ENCODE measurements at places on chromosomes 5 and 9.
A peak's percentile ranks its signal among the peaks of the same experiment; 100 is the strongest.

GRCh38 chr9:136199391-136200288 lies 5.3 kb downstream of the LHX3 start:
- no peak for DNase-seq

DNA sequence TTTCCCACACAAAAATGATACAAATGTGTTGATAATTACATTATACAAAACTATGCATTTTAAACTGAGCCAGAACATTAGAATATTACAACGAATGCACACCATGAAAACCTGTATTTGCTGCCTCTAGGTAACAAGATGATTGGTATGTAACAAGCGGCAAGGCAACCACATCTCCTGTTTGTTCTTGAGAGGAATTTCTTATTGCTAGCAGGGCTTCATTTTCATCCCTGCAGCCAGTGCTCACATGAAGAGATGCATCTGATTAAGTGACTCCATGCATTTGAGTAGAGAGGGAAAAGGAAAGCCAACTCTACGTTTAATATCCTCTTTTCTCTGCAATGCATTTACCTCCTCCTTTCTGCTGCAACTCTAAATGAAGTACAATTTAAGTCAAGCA lies 36.6 kb downstream of the FRMD3 start:
- no peak for DNase-seq

GRCh38 chr9:112249277-112249676 lies 74.2 kb upstream of the SUSD1 start:
- no peak for DNase-seq

GRCh38 chr5:95759005-95759404 lies 27.9 kb downstream of the RHOBTB3 start:
- DNase-seq = no peak

GRCh38 chr5:110865400-110866094 lies 126.7 kb downstream of the SLC25A46 start:
- no peak for DNase-seq

- DNase-seq = no peak
These were observed 234.8 kb downstream of the RFK start for GRCh38 chr9:76159293-76159926.

- peak; percentile 58 for DNase-seq
These were observed 3.6 kb upstream of the B4GALT1 start for GRCh38 chr9:33170464-33171415.

DNA sequence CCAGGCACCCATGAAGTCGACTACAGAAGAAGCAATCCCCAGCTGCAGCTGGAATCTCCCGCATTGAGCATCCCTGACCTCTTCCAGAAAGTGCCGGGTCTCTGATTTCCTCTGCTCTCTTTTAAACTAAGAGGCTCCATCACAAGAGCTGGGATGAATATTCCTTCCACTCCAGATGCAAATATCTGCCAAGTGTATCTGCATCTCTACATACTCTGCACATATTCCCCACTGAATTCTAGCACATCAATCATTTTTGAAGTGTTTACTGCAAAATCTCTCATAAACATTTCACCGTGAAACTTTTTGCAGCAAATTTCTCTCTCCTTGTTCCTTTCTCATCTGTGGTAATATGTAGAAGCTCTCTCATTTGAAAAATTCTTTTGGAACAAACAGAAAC lies 161.5 kb downstream of the GABRB2 start:
- no peak for DNase-seq

DNA sequence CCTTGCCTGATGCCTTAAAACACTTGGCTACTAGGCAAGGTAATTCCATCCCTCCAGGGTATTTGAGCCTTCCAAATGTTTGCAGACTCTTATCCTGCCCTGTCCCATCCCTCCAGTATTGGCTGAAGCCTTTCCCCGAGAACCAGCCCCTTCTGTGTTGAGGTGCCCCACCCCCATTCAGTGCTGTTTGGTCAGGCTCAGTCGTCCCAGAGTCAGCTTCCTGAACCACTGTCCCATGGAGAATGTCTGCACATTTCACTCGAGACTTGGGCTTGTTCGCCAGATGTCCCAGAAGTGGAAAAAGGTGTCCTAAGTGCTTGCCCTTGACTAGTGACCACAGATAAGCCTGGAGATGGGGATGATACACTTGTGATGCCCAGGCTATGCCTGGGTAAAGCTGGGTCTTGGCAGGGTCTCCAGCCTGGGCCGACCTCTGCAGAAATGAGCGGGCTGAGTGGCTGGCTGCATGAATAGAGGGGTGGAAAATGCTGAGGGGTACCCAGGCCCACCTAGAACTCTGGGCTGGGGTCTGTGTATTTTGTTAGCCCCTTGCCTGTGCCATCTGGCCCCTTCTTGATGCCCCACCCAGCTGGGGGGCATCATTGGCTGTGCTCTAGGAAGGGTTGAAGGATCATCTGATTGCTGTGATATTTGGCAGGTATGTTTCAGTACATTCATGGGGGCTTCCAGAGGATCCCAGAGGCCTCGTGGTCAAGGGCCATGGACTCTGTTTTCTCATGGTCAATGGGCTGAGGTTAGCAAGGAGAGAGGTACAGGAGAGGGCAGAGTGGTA lies 178.4 kb downstream of the MACROH2A1 start:
- DNase-seq = no peak

- peak; percentile 21 for DNase-seq
These were observed 5.1 kb downstream of the TLN1 start for GRCh38 chr9:35726931-35727330.

GRCh38 chr5:68515514-68515913 lies 300.0 kb downstream of the PIK3R1 start:
- no peak for DNase-seq

DNA sequence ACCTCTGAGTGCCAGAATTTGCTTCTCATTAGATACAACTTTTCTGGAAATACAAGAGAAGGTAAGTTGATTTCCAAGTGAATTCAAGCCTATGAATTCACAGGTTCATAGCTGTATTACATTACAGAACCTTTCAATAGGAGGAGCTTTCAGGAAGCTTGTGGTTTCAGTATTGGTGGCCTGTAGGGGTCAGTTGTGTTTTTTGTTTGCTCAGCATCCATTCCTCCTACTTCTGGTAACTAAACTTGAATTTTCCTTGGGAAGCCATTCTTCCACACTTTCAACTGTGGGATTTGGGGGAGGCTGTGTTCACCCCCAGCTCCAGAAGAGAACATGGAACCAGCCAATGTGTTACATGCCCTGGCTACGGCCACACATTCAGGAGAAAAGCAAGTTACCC lies 5.6 kb upstream of the CYSTM1 start:
- DNase-seq = no peak

- DNase-seq = no peak
These were observed 29.8 kb downstream of the STC2 start for GRCh38 chr5:173298213-173298926.

- no peak for DNase-seq
These were observed 116.0 kb upstream of the OR13F1 start for GRCh38 chr9:104388071-104388470.

DNA sequence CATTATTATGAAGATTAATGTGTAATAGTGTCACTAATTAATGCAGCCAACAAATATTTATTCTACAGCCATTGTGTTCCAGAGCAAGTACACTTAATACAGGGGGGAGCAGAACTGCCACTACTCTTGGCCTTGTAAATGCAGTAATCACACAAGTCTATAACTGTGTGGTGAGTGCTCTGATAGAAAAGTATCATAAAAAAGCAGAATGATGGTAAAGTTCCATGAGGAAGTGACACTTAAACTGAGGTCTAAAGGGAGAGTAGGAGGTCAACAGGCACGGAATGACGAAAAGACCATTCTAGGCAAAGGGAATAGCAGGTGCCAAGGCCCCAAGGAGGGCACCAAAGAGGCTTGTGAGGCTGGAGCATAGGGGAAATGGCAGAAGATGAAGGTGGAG lies 142.9 kb downstream of the OSTF1 start:
- no peak for DNase-seq

- no peak for DNase-seq
These were observed 52.2 kb downstream of the PTCD2 start for GRCh38 chr5:72372331-72372730.

GRCh38 chr5:38022631-38023030 lies 182.8 kb upstream of the GDNF start:
- no peak for DNase-seq

All from stimulated activated CD4-positive, alpha-beta T cell treated with anti-CD3 and anti-CD28 coated beads, Interleukin-1b, Interleukin-23, amount 100 ng/mL, for 48 hours (primary cell).